Anterior cingulate cortex (tissue), 58 donors: ENCODE measurements at places on chromosomes 4 and X.

DNA sequence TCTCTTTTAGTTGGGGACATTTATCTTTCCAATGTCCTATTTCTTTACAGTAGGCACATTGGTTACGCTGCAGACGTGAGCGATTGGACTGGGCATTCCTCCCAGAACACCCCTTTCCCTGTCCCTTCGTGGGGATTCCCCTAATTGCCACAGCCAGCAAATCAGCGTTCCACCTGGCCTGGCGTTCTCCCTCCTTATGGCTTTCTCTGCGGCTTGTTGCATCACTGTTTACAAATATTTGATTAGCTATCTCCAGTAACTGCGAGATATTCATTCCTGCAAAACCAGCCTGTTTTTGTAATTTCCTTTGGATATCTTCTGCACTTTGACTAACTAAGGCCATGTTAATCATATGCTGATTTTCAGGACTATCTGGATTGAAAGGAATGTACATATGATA is 202.5 kb upstream of the KLF8 start:
- no peak for DNase-seq

DNA sequence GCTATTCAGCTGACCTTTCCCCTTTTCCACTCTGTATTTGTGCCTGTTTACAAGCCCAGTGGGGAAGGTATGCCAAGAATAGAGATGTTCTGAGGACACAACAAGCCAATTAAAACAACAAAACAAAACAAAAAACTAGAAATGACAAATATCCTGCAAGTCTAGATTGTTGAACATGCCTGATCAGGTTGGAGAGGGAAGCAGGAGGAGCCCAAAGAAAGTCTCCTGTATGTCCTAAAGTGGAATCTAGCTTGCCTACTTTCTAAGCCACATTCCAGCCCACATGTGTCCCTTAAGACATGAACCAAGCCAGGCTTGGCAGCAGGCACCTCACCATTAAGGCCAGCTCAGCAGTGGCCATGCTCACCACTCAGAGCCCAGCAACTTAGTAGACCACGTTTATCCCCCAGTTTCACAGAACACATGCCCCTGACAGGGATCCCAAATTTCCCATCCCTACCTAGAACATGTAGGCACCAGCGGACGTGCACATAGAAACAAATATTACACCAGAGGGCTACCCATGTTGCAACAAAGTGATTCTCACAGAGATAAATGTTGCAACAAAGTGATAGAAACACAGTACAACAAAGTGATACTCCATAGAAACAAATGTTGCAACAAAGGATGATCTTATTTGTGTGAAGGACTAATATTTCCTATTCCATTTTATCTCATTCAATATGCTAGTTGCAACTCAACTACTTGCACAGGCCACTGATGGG is 48.3 kb downstream of the CD99L2 start:
- no peak for DNase-seq

DNA sequence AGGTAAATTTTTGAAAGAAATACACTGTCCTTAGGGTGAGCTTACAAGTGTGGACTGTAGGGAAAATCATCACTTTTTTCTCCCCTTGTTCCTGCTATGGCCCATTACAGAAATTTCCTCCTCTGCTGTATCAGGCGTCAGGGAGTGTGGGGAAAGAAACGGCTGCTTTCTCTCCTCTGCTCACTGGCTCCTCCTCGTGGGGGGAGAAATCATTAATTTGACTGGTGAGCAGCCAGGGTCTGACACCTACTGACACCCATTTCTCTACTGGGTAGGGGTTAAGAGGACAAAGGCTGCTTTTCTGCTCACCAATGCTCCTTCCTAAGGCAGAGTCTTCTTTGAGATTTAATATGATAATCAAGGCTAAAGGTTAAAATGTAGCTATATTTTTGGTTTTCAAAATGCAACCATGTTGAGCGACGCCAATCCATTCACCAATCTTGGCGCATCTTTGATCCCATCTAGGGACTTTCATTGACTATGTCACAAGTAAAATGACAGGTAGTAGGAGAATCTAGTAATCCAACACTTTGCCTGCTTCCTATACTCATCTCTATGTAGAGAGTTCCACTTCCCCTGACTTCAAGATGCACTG is 25.1 kb downstream of the SETD7 start:
- peak; percentile 39 for DNase-seq

GRCh38 chr4:154024097-154024694 is 235.3 kb upstream of the SFRP2 start:
- no peak for DNase-seq

DNA sequence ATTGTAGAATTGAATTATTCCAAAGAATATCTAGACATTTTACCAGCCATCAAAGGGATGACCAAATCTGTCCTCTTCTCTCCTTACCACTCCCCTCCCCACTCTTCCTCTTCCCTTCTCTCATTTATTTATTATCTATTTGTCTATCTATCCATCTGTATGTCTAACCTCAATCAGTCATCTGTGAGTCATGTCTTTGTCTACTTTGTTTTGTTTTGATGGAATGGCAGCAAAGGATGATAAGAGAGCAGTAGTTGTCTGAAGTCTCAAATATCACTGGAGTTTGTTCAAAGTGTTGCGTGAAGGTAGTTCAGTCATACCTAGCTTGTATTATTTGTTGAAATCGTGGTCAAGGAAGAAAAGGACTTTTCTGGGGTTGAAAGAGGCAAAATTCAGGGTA is 34.7 kb upstream of the PGRMC2 start:
- DNase-seq, result no peak

DNA sequence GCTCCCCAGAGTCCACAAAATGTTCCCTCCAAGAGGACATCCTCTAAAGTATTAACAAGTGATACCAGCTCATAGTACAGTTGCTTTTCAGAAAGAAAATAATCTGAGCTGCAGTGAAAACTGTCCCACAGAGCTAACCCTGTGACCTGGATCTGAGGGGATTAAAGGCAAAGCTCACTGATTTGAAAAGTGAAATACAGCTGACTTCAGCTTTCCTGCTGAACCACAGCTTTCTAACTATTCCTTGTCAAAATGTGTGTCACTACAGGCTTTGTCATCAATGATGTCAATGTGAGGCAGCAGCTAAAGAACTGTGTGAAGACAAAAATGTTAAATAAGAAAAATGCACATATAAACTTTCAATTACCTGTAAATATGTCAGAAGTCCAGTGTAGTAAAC is 36.9 kb downstream of the DCHS2 start:
- DNase-seq, result no peak

DNA sequence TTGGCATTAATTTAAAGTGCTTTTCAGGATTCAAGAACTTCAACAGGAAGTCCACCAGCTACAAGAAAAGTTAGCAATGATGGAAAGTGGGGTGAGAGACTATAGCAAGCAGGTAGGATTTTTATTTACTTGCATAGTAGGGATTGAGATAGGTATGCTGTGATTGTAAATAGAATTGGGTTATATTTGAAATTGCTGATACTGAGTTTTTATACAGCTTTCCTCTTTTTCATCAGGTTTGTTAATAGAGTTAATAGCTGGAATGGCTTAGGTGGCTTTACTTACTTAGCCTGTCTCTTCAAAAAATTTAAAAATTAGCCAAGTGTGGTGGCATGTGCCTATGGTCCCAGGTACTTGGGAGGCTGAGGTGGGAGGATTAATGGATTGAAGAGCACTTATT is 10.9 kb downstream of the CEP135 start:
- DNase-seq, result no peak

DNA sequence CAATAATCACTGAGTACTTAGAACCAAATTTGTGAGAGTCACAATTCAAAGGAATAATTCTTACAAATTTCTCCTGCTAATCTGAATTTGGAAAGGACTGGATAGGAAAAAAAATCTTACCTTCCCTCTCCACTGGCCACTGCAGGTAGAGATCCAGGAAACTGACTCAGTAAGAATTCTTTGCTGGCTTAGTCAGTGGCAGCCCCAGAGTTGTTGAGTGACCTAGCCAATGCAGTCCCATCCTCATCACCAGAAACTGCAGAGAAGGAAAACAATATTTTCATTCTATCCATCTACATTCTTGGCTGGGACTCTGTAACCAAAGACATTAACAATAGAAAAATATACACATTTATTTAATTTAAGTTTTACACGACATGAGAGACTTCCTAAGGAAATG is 572.0 kb downstream of the ADGRL3 start:
- DNase-seq, result no peak

GRCh38 chrX:30627818-30628652 is 25.2 kb upstream of the GK start:
- DNase-seq, result no peak

- DNase-seq, result no peak
Observed at GRCh38 chrX:97907791-97908190, 1024.1 kb downstream of the RPA4 start.

DNA sequence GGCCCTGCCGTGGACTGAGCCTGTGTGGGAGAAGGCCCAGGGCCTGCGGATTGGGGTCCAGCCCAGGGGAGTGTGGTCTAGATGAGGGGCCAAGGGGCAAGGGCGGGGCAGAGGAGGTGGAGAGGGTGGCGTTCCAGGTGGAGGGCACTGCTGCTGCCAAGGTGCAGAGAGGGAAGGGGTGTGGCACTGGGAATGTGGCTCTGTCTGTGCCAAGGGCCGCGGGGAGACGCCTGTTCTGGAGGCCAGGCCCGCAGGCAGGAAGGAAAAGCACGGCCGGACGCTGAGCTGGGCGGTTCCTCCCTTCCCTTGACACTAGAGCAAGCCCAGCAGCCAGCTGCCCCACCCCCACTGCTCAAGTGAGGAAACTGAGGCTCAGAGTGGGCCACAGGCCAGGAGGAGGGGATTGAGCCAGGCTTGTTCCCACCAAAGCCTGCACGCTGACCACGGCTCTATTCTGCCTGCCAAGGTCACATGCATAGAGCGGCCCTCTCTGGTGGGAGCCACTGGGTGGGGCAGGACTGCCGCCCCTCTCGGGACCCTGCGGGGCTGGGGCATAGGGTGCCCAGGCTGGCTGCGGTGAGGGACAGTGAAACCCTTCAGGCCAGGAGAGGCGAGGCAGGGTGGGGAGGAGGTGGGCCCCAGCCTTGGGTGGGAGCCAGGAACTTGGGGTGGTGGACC is 13.0 kb downstream of the SH3BP2 start:
- no peak for DNase-seq

- no peak for DNase-seq
Observed at GRCh38 chr4:102860611-102861324, 8.0 kb upstream of the CISD2 start.

- DNase-seq, result no peak
Observed at GRCh38 chr4:186104114-186104889, at the start of gene FAM149A. Gene FAM149A, plus strand, starts transcription at chr4:186104704.

GRCh38 chrX:135547767-135548166 is 27.3 kb downstream of the INTS6L start:
- no peak for DNase-seq

- no peak for DNase-seq
Observed at GRCh38 chr4:105712766-105713165, 4.2 kb downstream of the GSTCD start.

GRCh38 chr4:102531462-102531861 is 30.3 kb downstream of the NFKB1 start:
- DNase-seq, result no peak

GRCh38 chr4:140296335-140297220 is 76.9 kb upstream of the SCOC start:
- DNase-seq, result no peak

GRCh38 chrX:134551376-134552048 is 91.5 kb downstream of the HPRT1 start:
- no peak for DNase-seq

- no peak for DNase-seq
Observed at GRCh38 chrX:111207851-111208250, 62.4 kb downstream of the CAPN6 start.

DNA sequence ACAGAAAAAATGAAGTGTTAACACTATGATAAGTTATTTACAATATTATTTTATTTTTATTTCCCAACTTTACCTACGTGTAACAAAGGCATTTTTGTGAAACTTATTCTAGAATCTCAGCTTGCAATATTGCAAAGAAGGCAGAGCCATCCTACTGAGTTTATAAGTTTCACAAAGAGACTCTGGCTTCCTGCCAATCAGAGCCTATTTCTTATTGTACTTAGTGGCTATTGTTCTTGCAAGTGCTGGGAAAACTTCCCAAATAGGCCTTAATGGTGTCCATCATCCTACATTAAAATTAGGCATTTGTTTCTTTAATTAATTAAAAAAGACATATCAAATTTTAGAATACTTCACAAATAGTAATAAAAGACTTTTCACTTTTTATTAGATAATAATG is 233.2 kb downstream of the EPHA5 start:
- DNase-seq, result no peak

GRCh38 chr4:162241857-162242256 is 78.1 kb upstream of the FSTL5 start:
- no peak for DNase-seq

DNA sequence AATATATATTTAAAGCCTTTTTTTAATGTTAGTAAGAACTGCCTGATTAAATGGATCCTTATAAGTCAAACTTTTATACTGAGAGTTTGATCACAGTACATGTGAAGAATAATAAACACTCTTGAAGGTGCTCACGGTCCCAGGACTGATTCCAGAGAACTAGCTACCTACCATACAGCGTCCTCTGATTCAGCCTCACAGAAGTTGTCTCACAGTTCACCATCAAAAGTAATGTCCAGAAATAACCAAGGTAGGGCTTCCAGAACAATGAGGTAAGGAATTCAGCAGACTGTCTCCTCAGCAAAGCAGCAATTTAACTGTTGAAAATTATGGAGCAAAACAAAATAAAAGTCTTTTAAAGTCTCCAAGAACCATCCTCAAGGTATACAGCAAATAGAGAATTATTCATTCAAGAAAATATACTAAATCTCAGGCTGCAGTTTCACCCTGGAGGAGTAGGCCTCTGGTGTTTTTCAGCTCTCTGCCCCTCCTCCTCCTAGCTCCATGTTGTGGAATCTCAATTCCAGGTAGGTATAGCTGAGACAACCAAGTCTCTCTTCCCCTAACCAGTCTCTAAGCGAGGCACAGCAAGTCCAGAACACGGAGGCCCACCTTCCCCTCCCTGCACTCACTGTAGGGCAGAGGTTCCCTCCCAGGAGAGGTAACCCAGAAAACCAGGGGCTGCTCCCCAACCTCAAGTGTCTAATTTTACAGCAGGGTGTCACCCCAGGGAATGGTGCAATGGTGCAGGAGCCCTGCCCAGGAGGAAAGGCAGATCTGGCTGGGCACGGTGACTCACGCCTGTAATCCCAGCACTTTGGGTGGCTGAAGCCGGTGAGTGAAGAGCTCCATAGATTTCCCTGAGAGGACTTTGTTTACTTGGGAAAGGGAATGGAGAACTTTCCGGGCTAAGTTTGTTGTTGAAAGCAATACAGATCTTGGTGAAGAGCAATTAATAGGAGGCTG is 28.6 kb downstream of the FAM241A start:
- no peak for DNase-seq

- DNase-seq, result no peak
Observed at GRCh38 chrX:71998836-71999509, 88.3 kb downstream of the NHSL2 start.

GRCh38 chr4:172546782-172547181 is 621.8 kb upstream of the GALNT7 start:
- no peak for DNase-seq

GRCh38 chrX:1659664-1660461 is 45.0 kb downstream of the ASMT start:
- DNase-seq, result no peak

- DNase-seq, result no peak
Observed at GRCh38 chr4:93828995-93829819, 654 bp downstream of the ATOH1 start.
